ENCODE measurements at places on chromosomes 1 and 21.

DNA sequence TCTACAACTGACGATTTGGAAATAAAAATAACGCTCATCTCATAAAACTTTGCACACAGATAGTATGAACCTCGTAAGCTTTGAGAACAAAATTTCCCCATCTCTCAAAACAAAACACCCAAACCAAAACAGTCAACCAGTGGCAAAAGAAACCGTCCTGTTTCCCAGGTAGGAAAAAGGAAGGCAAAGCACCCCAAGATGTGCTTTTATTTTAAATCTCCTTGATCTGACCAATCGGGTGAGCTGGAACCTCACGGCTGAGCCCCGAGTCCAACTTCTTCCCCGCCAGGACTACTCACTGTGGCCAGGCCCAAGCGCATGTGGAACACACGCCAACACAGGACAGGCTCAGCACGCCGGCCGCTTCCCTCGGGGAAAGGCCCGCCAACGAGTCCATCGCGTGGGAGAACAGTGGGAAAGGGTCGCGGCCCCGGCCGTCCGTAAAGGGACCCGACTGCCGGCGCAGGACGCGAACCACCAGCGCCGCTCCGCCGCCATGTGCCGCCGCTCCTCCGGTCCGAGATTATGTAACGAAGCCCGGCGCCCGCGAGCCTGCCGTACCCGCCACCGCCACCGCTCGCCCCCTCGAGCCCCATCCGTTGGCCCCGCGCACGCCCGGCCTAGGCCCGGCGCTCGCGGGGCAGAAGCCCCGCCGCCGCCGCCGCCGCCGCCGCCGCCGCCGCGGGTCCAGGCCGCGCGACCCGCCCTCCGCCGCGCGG is 759 bp downstream of the AHCTF1 start:
- DNase-seq = peak; percentile 59

- DNase-seq = no peak
Observed at GRCh38 chr1:173360487-173361063, 116.6 kb upstream of the PRDX6 start.

DNA sequence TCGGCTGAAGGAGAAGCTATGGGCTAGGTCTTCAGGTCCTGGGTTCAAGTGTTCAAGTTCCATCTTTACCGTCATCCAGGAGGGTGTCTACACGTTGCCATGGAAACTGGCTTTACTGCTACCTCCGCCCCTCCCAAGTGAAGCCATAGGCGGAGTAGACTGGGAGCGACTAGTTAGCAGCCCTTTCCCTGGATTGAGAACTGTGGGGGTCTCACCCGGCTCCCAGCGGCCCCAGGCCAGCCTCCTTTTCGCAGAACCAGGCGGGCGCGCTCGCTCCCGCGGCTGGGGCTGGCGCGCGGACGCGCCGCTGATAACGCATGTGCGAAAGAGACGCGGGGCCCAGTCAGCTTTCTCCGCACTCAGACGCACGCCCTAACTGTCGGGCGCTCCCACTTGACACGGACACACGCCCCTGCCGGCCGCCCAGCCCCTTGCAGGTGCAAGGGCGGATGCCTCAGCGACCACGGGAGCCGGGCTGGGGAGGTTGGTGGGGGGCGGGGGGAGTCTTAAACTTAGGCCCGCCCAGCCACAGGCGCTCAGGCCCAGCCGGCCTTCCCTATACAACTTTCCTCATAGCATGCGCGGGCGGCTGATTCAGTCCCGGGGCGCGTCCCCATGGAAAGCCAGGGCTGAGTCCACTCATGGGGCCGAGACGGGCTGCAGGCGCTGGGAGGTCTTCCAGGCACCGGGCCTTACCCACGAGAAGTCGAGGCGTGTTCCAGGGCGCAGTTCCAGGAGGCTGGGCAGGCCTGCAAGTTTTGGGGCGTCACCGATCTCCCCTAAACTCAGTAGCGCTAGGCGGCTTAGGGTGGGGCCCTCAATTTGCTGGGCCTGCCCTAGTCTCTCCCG is 7.4 kb downstream of the EFNA4 start:
- peak; percentile 81 for DNase-seq

DNA sequence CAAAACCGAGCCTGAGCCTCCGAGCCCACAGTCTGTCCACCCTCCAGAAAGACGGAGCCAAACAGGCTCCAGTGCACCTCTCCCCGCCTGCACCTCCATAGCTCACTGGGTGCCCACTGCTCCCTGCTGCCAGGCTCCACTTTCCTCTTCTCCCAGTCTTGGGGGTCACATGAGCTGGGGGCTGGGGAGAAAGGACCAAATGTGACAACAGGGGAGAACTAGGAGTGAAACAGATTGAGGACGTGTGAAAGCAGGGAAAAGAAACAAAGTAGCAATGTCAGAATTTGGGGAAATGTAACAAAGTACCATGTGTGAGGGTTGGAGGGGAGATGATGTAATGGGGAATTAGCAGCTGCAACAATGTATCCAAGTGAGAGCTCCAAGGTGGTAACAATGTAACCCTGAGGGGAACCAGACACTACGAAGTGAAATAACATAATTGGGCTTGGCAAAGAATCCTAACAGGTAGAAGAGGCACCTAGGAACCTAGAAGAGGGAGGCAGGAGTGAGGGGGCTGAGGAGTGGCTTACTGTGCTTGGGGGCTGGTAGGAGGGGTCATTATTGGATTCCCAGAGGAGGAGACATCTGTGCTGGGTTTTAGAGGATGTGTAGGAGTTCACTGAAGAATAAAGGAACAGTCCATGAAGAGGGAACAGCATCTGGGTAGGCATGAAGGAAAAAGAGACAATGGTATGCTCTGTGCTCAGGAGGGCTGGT is 12.5 kb downstream of the SDC3 start:
- no peak for DNase-seq

DNA sequence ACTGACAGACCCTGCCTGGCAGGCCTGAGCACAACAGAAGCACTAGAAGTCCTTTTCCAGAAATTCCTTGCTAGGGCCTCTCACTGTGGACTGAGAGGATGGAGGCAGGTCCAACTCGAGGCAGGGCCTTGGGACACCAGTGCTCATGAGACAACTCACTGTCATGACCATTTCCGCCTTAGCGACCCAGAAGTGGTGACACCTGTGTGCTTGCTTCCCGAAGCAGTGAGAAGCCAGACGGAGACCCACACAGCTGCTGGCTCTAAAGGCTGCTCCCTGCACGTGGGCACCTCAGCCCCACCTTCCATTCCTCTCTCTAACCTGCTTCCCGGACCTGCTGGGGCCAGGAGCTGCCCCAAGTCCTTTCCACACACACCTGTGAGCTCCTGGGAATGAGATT is 33.0 kb downstream of the KCNC4 start:
- no peak for DNase-seq

DNA sequence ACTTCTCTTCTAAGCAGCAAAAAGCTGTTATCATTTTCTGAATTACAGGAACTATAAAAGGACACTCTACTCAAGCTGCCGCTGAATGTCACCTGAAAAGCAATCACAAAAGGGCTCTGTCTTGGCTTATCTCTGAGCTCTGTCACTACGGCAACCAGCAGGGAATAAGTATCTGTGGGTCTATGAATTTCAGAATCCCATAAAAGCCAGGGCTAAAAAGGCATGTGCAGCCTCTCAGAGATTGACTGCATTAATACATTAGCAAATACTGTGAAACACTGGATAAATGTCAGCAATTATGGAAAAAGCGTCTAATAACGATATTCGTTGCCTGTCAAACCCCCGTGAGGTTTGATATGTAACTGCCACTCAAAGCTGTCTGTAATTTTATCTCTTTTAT is 210.2 kb upstream of the DMRTA2 start:
- DNase-seq = no peak

GRCh38 chr1:101207891-101208290 is 28.9 kb upstream of the S1PR1 start:
- no peak for DNase-seq

GRCh38 chr1:77398152-77398551 is 116.3 kb downstream of the AK5 start:
- DNase-seq = no peak

GRCh38 chr1:36321119-36321951 is 2.1 kb downstream of the EVA1B start:
- no peak for DNase-seq

DNA sequence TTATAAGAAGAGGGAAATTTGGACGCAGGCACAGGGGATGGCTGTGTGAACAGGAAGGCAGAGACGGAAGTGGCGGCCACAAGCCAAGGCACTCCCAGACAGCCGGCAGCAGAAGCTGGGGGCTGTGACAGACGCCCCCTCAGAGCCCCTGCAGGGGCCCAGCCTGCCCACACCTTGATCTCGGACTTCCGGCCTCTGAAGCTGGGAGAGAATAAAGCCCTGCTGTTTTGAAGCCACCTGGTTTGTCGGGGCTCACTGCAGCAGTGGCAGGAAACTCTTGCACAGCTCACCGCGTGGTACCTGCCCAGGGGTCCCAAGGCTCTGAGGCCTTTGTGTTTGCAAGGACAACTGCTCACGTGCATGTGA is 13.7 kb downstream of the MEGF6 start:
- peak; percentile 64 for DNase-seq

DNA sequence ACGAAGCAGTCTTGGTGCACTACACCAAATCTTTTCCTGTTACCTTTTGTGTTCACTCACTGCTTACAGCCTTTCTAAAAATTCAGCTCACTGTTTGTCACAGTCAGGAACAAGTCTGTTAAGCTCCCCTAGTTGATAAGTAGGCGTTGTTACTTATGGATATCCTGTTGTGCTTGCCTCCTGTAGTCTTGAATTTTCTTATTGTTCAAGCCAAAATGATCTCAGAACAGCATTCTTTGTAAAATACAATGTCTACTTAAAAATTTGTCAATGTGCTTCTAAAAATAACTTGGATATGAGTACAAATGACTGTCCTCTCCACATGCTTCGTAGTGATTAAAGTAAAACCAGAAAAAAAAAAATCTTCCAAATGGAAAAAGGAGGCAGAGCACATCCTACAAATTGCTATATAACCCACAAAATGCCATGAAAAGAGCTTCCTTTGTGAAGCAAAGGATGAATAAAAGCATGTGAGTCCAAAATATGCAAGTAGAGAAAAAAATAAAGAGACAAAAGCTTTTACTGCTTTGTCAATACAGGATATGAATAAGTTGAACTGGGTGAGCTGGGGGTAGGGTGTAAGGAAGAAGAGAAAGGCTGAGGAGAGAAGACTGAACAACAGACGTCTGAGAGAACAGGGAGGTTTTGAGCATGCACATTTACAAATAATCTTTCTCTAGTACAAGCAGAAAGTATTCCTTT is 228.9 kb upstream of the ADGRL4 start:
- no peak for DNase-seq

DNA sequence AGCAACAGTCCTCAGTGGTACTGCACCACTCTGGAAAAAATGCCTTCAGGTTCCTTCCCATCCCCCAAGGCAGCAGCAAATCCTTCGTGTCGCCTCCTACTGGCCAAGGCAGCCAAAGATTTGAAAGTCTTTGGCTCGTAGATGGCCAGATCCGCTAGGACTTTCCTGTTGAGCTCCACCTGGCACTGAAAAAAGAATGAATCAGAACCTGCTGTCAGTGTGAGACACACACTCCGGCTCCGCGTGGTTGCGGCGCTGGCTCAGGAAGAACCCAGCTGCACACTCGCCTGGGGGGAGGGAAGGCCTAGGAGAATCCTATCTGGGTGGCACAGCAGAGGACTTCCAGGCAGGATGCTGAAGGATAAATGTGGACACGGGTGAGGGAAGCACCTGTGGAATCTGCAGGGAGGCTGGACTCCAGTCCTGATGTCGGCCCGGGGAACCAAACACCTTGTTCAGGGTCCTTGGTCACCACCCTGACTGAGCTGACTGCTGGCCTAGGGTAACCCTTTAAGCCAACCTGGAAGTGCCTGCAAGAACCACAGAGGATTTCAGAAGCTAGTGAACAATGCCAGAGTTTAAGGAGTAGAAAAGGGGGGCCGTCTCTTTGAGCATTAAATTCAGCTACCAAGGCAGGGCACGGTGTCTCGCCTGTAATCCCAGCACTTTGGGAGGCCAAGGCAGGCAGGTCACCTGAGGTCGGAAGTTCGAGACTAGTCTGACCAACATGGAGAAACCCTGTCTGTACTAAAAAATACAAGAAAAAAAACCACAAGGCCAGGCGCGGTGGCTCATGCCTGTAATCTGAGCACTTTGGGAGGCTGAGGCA is 3.2 kb upstream of the CCNL2 start:
- DNase-seq = no peak

- DNase-seq = no peak
Observed at GRCh38 chr1:171218661-171219060, 29.6 kb upstream of the FMO1 start.

- DNase-seq = no peak
Observed at GRCh38 chr1:211892577-211892976, 62.0 kb upstream of the LPGAT1 start.

DNA sequence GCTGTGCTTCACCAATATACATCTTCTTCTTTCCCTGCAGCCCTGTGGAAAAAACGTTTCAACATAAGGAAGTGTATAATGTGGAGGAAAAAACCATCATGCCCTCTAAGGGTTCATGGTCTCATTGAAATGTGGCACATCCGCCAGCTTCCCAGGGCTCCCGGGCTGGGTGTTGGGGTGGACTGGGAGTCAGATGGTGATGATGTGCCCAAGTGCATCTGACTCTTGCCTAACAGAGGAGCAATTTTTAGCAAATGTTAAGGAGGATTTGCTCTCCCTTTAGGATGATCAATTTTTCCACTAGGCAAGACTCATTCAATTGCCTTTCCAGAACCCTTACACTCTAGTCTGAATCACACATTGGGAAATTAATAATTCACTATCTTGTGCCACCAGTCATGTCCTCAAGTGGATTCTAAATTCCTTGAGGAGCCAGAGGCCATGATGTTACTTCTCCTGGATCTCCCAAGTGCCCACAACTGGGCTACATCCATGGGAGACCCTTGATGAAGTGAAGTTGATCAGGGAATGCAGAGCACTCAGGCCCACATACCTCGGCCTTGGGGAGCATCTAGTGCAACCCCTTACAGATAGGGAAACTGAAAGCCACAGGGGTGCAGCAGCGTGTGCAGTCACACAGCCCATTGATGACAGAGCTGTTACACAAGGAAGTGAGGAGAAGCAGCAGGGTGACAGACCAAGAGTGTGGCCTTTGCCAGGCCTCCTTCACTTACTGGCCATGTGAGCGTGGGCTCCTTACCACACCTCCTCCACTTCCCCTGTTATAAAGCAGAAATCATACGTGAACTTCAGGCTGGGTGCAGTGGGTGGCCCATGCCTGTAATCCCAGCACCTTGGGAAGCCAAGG is 100.0 kb upstream of the SLC44A3 start:
- DNase-seq = peak; percentile 70

- no peak for DNase-seq
Observed at GRCh38 chr1:216788671-216789070, 65.4 kb upstream of the ESRRG start.

DNA sequence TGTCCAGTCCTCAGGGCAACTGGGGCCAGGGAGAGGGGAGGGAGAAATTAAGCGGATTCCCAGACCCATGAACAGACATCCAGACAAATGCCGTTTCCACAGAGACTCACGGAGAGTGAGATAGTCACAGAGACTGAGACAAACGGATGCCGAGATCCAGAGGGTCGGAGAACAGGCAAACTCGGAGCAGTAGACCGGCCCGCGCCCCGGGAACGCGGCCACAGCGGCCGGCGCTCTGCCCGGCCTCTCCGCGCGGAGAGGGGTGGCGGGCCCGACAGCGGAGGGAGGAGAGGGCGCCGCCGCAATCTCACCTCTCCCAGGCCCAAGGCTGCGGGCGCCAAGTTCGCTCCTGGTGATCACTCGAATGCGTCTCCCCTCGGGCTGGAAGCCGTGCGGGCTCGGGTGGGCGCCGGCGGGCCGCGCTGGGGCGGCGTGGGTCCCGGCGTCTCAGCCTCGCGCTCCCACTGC is 831 bp upstream of the FOXD2 start:
- no peak for DNase-seq

All from GM13977 (cell line).